ENCODE measurements at places on chromosomes 13 and 19.

DNA sequence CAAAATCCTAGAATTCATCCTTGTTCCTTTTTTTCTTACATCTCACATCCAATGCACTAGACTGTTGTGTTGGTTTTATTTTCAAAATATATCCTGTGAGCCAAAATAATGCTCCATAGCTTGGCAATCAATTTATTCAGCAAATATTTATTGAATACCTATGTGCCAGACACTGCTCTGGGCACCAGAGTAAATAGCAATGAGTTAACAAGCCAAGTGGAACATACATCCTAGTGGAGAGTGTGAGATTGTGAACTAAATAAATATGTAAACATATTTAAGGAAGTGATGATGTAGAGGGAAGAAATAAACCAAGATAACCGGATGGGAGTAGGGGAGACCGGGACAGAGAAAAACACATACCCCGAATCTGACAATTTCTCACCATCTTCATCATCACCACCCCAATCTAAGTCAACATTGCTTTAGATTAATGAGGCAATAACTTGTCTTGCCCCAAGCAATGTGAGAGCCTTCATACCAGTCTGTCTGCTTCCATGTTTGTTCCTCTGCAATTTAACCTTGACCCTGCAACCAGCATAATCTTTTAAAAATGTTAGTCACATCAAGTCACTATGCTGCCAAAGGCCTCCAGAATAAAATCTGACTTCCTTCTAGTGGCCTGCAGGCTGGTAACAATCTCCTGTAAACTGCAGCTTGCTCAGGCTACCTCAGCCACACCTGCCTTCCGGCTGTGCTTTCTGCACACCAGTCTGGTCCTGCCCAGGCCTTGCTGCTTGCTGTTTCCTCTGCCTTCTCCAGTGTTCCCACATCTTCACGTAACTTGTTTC is 199.2 kb downstream of the DLEU7 start:
- DNase-seq = no peak

DNA sequence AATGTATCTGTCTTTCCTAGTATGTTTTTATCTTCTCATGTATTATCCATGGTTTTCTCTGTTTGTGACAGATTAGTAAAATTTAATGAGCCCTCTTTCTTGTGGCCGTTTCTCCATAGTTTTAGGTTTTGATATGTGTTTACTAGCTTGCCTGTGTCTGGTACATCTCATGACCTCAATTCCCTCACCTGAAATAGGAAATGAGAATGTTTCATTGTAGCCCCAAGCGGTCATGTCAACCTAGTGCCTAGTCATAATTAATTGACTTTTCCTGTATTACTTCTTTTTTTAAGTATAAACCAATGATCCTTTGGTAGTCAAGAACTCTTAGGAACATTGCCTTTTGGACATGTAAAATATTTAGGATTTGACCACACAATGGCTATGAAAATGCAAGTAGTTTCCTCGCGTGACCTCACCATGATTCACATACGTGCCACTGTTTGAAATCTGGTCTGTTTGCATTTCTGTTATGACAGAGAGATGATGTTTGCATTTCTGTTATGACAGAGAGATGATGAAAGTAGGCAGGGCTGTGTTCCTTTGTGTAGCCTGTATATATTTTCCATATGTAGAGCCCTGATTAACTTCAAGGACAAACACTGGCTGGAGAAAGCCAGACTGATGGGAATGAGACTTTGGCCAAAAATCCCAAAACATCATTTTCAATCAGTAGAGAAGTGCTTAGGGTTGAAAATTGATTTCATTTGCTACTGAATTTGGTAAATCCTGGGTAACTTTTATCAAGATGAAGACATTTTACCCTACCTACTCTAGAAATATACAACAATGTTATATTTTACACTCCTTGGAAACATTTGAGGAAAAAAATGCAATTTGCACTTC is 104.8 kb downstream of the TNFRSF19 start:
- no peak for DNase-seq

GRCh38 chr19:51799034-51799773 is 4.2 kb downstream of the FPR3 start:
- peak; percentile 89 for DNase-seq

- no peak for DNase-seq
These were observed 42.8 kb downstream of the SPATA13 start for GRCh38 chr13:24203273-24203672.

GRCh38 chr13:112808377-112809140 is 118.7 kb downstream of the ATP11A start:
- DNase-seq = no peak

DNA sequence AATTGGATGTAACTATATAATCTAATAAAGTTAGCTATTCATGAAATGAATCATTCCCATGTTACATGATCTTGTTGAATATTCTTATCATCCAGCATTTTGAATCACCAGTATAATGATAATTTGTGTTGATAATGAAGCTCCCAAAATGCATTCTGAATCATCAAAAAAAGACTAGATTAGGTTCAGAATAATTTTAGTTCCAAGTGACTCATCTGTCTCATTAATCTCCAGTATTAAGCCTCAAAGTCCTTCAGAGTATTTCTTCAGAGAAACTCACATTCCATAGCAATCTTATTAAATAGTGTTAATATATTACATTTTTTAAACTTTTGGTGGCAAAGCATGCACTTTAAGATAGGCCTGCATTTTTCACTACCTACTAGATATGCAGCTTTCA is 207.5 kb downstream of the SLITRK5 start:
- no peak for DNase-seq

- DNase-seq = no peak
These were observed 307.0 kb downstream of the UQCRFS1 start for GRCh38 chr19:28905996-28906395.

DNA sequence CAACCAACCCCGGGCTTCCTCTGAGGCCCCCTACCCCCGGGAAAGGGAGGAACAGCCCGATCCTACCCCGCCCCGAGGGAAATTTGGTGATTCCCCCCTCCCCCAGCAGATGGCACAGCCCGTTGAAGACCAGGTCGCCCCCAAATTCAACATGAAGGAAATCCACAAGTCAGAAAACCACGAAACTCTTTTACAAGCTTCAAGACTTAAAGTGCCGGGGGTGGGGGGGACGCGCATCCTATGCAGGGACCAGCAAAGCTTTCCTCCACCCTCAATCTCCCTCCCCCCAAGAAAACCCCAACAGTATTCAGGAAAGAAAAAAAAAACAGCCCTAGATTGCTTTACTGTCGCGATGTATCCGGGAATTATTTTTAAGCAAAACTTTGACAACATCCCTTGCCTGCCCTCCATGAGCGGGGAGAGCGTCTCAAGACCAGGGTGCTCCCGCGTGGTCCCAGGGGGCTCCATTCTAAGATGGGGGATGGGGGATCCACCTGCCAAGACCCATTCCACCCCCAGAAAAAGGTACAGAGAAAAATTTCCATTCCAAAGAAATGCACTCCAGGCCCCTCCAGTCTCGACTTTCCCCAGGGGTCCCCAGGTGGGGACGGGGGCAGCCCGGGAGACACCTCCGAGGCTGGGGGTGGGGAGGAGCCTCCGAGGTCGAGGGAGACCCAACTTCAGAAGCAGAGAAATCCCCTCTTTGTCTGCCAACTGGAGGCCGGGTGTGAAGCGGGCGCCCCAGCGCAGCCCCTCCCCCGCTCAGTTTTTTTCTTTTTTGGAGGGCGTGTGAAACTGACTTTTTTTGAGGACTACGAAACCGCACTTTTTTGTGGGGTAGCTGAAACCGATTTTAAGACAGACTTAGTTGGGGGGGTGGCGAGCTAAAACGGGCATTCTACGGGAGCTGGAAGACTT is 1.5 kb downstream of the TCF3 start:
- peak; percentile 71 for DNase-seq

GRCh38 chr13:29535663-29536655 is 59.5 kb downstream of the SLC7A1 start:
- DNase-seq = no peak

- DNase-seq = no peak
These were observed 1.9 kb downstream of the TEX26 start for GRCh38 chr13:30934381-30934780.

- DNase-seq = no peak
These were observed 70.7 kb upstream of the TDRD3 start for GRCh38 chr13:60326273-60326672.

DNA sequence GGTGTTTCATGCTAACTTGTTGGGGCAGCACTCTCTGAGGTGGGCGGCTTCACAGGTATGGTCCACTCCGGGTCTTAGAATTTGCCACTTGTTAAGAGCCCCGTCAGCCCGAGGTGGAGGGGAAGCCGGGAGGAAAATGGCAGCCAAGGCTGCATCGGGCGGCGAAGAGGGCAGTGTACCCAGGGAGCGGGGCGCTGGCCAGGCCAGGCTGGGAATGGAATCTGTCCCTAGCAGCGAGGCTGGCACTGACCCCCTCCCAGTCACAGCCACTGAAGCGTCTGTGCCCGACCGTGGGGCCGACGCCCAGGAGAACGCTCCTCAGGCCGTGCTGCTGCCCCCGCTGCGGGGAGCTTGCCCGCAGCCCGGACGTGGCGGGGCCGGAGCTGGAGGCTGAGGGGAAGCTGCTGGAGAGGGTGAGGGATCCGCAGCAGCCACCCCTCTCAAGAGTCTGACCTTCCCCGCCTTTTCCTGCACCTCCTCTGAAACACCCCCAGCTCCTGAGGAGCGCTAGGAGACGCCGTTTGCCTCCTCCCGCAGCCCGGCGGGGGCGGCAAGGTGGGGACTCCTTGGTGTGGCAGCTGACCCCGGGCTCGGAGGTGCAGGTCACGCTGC is 313.8 kb upstream of the SPRY2 start:
- peak; percentile 29 for DNase-seq

DNA sequence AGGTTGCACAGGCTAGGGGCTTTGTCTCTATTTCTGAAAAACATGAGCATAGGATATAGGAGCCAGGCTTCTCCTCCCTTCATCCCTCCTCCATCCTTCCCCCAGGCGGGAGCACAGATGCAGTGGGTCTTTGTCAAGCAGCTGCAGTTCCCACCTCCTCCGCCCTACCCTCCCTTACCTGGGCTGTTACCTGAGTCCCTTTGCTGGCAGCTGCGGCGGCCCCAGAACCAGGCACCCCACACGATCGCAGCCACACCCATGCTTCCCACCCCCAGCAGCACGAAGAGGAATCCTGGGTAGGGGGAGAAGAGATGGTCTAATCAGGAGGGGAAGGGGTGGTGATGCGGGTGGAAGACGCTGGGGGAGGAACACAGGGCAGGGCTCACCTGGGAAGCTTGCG is 7.8 kb downstream of the TMIGD2 start:
- no peak for DNase-seq

DNA sequence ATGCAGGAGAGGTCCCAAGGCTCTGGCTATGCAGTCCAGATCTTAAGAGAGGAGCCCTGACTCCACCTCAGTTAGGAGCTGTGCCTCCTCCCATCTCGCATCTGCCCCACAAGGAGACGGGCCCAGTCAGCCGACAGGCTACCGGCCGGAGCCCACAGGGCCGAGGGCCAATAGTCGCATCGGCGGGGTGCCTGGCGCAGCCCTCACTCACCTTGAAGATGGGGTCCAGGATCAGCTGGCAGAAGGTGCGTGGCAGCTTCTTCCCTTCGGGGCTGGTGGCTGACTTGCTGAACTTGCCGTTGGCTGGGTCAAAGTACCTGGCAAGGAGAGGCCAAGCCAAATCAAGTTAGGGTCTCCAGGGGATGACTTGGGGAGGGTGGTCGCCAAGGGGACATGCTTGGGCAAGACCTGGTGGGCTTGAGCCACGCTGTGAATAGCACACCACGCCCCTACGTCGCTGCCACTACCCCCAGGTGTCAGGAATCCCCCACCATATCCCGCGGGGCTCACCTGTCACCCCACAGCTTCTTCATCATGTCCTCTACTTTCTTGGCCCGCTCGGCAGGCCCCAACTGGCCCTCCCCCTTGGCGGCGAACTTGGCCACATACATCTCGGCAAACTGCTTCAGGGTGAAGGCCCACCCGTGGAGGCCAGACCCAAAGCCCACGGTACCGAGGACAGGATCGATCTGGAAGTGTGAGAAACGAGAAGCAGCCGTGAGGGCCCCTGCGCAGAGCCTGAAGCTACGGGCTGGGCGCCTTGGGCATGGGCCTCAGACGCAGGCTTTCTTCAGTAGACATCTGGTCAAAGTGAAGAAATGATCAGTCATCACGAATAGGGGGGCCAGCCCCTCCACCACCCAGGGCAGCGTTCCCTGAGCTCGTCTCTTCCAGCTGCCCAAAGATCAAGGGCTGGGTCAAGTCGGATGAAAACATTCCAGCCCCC is 3.3 kb downstream of the EEF2 start:
- DNase-seq = no peak

- no peak for DNase-seq
These were observed 11.4 kb downstream of the ALOX5AP start for GRCh38 chr13:30746791-30747190.

DNA sequence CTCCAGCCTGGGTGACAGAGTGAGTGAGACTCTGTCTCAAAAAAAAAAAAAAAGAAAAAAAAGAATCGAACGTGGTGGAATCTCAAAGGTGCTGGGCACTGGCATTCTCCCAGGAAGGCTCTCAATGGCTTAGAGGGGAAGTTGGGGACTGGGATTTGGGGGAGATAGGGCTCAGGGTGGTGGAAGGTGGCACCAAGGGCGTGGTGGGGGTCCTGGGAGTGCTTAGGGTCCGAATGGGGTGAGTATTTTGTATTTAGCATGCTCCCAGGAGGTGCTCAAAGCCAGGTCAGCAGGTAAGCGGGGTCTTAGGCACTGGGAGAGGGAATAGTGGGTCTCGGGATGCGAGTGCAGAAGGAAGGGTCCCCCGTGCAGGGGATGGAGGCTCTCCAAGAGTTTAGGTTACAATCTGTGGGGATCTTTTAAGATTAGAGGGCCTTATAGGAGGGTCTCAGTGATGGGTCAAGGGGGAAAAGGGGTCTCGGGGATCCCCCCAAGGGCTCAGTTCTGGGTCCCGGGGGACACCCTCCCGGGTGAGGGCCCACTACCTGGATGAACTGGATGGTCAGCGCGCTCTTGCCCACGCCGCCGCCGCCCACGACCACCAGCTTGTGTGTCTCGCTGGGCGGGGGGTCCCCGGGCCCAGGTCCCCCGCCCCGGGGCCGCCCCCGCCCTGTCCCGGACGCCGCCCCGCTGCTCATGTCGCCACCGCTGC is 386 bp downstream of the RRAS start:
- peak; percentile 52 for DNase-seq

DNA sequence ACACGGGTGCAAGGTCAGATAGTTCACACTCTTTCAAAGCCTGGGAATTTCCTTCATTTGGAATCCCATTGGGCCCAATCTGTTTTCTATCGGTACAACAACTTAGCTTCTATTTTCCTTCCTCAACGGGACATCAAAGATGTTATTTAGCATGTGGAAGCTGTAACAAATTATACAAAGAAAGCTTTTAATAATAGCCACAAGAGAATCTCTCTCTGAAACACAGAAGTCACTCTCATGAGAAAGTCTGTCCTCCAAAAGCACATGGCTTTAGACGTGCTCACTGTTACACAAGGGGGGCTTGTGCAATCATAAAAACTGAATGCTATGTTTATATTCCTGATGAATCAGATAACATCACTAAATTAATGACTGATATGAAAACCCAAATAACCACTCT is 28.9 kb upstream of the CYSLTR2 start:
- DNase-seq = no peak

DNA sequence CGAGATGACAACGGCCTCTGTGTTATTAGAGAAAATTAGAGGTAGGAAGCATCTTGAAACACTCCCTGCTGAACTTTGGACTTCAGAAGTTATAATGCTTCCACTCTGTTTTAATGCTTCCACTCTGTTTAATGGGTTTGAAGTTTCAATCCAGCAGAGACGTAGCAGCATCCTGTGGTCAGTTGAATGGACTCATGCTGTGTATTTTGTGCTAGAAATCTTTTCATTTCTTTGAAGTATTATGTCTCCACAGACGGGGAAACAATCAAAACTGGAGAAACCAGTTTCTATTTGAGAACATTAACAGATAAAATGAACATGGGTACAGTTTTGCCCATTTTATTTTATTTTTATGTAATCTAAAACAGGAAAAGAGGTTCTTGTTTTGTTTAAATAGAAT is 1736.2 kb downstream of the SLITRK5 start:
- DNase-seq = no peak

GRCh38 chr13:108769213-108770070 is 140.0 kb downstream of the MYO16 start:
- DNase-seq = no peak

Measured in left lung (tissue), 14 donors.